ENCODE measurements at places on chromosomes 6 and 20.
A peak's percentile ranks its signal among the peaks of the same experiment; 100 is the strongest.

DNA sequence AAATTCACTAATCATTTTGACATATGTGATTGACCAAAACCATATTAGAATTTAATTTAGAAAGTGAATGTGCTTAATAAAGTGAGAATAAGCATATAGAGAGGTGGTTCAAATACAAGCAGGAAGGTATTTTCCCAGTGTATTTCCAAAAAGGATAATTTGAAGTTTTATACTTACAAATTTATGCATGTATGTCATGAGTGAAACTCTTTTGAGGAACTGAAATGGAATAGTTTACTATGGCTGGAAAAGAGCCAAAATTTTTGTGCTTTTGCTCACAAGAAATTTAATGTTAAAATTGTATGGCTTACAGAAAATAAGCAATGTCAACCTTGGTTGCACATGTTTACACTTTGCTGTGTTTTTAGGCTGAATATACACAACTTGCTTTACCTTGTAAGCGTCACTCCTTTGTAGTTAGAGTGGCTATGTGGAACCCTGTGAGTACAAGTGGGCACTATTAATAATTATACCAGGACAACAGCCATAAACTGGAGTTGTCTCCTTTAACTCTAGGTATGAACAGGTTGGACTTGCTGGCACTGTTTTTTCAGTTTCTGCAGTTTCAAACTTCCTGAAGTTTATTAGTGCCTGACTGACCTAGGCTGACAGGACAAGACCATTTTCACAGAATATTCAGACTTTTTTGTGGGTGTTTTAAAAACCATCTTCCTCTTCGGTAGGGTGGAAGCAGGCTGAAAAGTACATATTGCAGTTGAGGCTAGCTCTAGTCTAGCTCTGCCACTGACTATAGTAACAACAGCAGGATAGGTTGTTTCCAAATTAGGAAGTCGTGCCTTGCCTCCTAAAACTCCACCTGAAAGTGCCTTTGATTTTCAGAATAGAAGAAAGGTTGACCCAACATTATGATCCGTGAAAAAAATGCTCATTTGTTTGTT lies 6.0 kb downstream of the AFDN start:
- no peak for DNase-seq

- no peak for DNase-seq
Measured at GRCh38 chr6:160260367-160260766, 1.7 kb upstream of the SLC22A2 start.

- DNase-seq, result no peak
Measured at GRCh38 chr6:151747896-151748295, 59.6 kb upstream of the ESR1 start.

GRCh38 chr20:14913896-14914620 lies 576.6 kb upstream of the FLRT3 start:
- DNase-seq, result no peak

- no peak for DNase-seq
Measured at GRCh38 chr6:14595751-14596150, 478.2 kb downstream of the CD83 start.

GRCh38 chr6:56659721-56660380 lies 17.2 kb upstream of the DST start:
- no peak for DNase-seq

GRCh38 chr20:34022151-34022838 lies 28.6 kb downstream of the RALY start:
- DNase-seq, result no peak

GRCh38 chr6:6751619-6752023 lies 163.1 kb downstream of the LY86 start:
- DNase-seq, result no peak

DNA sequence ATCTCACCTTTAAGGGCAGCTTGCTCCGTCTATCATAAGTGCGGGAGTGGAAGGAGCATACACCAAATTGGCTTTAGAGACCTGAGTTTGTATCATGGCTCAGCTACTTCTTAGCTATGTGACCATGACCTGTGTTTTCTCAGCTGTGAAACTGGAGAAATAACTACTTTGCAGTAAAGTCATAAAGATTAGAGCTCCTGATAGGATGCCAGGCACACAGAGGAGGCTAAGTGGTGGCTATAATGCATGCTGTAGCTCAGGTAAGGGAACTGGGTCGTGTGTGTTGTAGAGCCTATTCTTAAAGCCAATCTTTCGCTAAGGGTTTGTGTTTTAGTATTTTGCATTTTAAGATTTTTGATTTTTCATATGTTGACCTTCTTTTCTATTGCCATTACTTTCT lies 451.5 kb upstream of the MAN1A1 start:
- no peak for DNase-seq

- DNase-seq, result no peak
Measured at GRCh38 chr6:14472255-14472985, 354.8 kb downstream of the CD83 start.

GRCh38 chr6:150068720-150069648 lies at the start of gene ULBP3:
Gene ULBP3, minus strand, starts transcription at chr6:150069121. Its CDS starts 55 bp downstream, at chr6:150069066.
- DNase-seq, result peak; percentile 63

GRCh38 chr6:5736016-5736738 lies 270.5 kb downstream of the NRN1 start:
- no peak for DNase-seq

DNA sequence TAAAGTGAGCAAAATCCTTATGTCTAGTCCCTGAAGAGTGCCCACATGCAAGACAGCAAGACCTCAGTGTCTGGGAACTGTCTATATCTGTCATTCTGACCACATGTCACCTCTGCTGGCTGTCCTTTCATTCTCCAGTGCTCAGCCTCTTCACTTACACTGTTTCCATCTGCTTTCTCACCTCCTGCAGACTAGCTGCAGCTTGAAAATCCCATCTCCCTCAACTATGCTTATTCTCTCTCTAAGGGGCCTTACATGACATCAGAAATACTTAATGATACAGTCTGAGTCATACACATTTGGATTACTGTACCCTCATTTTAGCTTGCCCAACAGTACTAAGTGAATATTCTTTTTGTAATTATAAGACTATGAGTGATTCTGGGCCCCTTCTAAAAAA lies 587.8 kb downstream of the EPM2A start:
- DNase-seq, result no peak

GRCh38 chr20:52142757-52143156 lies 48.8 kb downstream of the ZFP64 start:
- no peak for DNase-seq

- DNase-seq, result no peak
Measured at GRCh38 chr20:19932170-19932667, 84.9 kb upstream of the NAA20 start.

DNA sequence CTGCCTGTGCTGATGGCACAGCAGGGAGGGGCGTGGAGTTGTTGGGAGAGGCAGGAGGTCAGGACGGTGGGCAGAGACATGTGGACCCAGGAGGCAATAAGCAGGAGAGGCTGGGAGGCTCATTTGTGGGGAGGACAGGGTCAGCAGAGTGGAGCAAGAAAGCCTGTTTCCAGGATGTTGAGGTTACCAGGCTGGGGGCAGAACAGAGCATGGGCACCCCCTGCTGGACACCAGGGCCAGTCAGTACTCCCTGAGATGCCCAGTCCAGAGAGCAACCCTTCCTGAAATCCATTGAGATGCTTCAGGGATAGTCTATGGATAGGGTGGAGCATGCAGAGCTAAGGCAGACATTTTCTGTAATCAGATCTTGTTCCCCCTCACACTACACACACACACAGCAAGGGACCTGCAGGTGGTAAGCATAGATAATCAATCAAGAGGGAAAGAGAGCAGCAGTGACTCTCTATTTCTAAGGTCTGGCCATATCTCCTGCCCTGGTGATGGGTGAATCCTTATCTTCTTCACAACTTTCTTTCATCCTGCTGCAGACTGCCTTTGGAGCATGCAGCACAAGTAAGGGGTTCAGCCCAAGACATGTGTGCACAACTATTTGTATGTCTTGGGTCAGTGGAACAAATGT lies 41.7 kb downstream of the MOCS1 start:
- DNase-seq, result no peak

GRCh38 chr6:57216235-57217101 lies 5.6 kb downstream of the RAB23 start:
- DNase-seq, result no peak

- no peak for DNase-seq
Measured at GRCh38 chr6:21666201-21666691, 72.7 kb downstream of the SOX4 start.

Measured in T-helper 17 cell (primary cell).